ENCODE measurements at places on chromosomes 1 and 21.

DNA sequence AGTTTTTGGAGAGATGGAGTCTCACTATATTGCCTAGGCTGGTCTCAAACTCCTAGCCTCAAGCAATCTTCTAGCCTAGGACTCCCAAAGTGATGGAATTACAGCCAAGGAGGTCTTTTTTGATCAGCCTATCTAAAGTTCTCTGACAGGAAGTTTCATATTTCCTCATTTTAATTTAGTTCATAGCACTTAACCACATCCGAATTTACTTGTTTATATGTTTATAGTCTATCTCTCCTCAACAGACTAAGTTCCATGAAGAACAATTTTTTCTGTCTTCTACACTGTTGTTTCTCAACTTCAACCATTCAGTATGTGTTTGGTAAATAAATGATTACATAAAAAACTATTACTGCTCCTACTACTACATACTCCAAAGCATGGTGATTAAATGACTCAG is 47.9 kb downstream of the GON4L start:
- no peak for DNase-seq

- DNase-seq = no peak
Observed at GRCh38 chr21:45265721-45266517, 21.8 kb downstream of the POFUT2 start.

DNA sequence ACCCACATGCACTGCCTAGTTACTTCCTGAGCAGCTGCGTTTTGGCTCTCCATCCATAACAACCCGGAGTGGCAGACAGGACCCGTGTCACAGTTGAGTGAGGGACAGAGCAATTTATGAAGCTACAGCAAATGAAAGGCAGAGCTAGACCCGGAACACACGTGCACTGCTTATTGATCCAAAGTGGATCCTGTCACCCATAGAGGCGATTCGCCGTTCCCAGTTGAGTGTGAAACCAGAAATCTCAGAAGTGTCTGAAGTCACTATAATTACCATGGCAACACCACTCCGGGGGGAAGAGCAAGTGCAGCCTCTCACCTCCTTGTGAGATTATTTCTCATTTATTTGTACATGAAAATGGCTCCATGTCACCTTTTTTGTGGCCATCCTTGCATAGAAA is 365.2 kb downstream of the DSCAM start:
- no peak for DNase-seq

- DNase-seq = no peak
Observed at GRCh38 chr1:162072740-162073139, 3.2 kb downstream of the NOS1AP start.

DNA sequence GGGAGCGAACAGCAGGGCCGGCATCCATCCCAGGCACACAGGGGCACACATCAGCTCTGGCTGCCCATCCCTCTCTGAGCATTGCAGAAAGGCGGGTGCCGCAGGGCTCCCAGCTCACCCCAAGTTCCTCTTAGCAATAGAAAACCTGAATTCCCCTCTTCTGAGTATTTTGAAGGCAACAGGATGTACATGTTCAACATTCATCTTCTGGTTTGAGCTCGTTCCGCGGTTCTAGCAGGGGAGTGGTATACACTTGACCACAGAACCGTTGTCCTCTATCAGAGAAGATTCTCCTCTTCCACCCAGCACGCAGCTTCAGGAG is 23.6 kb downstream of the ACTA1 start:
- no peak for DNase-seq

Measured in stimulated activated CD4-positive, alpha-beta T cell treated with anti-CD3 and anti-CD28 coated beads, Interleukin-12 subunit alpha, Interleukin-12 subunit beta, amount 100 ng/mL, for 48 hours (primary cell).